ENCODE measurements at places on chromosomes 16 and 17. TPM values are rescaled to one million over a fixed set of nuclear protein-coding genes. Genes with fewer than 3 reads are reported as not detected.

DNA sequence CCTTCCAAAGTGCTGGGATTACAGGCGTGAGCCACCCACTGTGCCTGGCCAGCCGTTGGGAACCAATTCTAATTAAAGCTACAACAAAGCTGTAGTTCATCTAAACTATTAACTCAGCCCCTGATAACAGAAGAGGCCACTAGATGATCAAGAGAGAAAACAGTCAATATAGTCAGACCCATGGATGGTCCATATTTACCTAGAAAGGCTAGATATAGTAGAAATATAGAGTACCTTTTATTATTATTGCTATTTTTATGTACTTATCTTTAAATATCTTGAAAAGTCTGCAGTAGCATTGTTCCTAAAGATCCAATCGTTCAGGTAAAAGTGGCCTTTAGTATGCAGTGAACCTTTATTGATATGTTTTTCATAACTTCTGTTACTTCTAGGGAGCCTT, 43.2 kb downstream of the RNF213 start:
- no peak overlapping the region for H3K27ac ChIP-seq
- H3K27me3 ChIP-seq, result no peaks in the 10 kb centered on the region
- no peak overlapping the region for H3K4me3 ChIP-seq
- no peaks in the 10 kb centered on the region for H3K4me1 ChIP-seq
- peaks cover 92% of the 10 kb centered on the region for H3K36me3 ChIP-seq

DNA sequence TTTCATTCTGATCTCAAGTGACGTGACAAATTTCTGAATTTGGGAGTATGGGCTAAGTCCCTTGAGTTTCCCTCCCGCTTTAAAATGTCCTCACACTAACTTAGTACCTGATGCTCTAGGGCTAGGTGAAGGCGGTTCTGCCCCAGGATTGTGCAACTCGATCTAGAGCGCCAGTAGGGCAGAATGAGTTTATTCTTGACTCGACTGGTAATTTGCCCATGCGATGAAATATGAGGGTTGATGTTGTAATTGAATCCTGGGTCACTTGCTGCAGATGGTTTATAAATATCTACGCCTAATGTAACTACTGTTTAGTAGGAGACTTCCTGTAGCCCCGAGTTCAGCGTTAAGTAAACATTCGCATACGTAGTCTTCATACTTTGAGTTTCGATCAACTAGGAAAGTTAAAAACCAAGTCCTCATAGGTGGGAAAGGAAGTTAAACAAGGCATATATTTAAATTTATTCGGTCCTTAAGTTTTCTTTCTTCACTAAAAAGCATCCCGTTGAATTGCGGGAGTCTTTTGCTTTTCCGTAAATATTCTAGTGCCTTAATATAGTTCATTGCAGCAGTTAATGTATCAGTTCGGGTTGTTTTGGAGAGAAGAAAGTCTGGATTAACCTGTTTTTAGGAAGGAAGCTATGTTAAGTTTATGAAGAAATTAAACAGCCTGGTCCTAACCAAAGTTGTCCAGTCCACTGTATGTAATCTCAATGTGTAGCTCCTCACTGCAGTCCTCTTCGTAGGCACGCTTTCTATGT, 1.6 kb downstream of the CTCF start:
- no peak for DNase-seq
- peaks cover 68% of the 10 kb centered on the region for H3K4me1 ChIP-seq
- no peaks in the 10 kb centered on the region for H3K27me3 ChIP-seq
- H3K36me3 ChIP-seq, result peaks cover 7% of the 10 kb centered on the region
- H3K27ac ChIP-seq, result peak overlapping the region; percentile 94

GRCh38 chr17:33838281-33838680, 416.8 kb upstream of the CCL2 start:
- H3K4me3 ChIP-seq, result no peak overlapping the region
- peaks cover 14% of the 10 kb centered on the region for H3K27me3 ChIP-seq
- no peak for DNase-seq
- no peaks in the 10 kb centered on the region for H3K4me1 ChIP-seq

DNA sequence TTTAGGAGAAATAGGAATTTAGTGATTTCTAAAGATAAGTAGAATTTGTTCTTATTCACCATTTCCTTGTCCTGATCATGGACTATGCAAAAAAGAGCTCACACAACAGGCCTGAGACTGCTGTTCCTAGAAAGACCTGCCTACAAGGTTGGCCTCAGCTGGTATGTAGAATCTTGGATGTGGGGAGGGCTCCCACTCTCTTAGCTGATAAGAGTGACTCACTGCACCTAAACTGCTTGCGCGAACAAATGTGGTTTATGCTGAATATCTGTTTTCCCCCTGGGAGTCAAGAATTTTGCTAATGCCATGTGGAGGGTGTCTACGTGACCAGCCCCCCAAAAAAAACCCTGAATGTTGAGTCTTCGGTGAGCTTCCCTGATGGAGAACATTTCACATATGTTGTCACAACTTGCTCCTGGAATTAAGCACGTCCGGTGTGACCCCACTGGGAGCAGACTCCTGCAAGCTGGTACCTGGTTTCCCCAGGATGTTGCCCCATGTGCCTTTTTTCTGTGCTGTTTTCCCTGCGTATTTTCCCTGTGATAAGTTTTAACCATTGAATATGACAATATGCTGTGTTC, 68.8 kb upstream of the HSBP1 start:
- no peak overlapping the region for H3K27ac ChIP-seq
- no peaks in the 10 kb centered on the region for H3K36me3 ChIP-seq
- no peak for DNase-seq
- H3K4me3 ChIP-seq, result no peak overlapping the region

The RASL10B gene
- 0.31 TPM for total RNA-seq

DNA sequence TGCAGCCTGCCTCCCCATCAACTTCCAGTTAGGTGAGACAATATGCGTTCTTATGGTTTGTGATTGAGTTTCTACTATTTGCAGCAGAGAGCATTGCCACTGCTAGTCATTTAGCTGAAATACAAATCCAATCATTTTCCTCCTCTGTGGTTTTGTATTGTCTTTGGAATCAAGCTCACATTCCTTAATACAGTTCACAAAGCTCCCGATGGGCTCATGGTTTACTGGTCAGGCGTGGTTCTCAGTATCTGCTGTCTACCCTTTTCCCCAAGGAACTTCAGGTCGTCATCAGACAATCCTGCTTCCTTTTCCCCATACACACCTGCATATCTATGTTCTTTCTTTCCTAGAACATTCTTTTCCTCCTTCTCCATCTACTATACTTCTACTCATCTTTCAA, 69.6 kb upstream of the GAS7 start:
- no peaks in the 10 kb centered on the region for H3K27me3 ChIP-seq
- no peaks in the 10 kb centered on the region for H3K4me1 ChIP-seq
- H3K27ac ChIP-seq, result no peak overlapping the region
- no peak for DNase-seq
- no peaks in the 10 kb centered on the region for H3K36me3 ChIP-seq

The CCL4L2 gene
- total RNA-seq, result 18.7 TPM

DNA sequence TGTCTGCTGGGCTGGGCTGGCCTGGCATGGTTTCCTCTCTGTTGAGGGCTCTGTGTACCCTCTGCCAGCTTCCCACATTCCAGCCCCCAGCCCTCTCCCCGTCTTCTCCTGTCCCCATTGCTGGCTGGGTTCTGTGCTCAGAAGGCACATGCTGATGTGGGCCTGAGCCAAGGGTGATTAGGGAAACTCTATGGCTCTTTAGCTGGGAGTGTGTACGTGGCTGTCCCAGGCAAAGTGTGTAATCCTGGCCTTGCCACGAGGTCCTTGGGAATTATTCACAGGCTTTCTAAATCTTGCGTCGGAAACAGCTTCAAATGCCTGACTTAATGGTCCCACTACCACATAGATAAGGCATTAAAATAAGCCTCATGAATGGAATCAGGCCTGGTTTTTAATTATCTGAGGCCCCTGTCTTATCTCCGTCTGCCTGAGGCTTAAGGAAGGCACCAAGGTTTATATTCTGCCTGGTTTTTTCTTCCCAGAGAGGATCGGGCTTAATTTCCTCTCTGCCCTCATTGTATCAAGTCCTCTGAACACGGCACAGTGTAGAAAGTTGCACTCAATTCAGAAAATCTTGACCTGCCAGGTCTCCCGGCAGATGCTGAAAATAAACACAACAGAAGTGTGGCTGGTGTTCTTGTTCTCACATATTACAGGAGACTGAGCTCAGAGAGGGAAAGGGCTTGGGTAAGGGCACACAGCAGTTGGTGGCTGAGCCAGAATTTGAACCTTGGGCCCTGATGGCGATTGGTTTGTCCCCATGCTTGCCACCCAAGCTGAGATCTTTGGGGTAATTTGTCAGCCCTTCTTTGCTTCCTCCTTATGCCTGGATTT, 52.9 kb upstream of the LGALS9 start:
- peaks cover 13% of the 10 kb centered on the region for H3K4me1 ChIP-seq
- H3K27ac ChIP-seq, result no peak overlapping the region
- no peaks in the 10 kb centered on the region for H3K27me3 ChIP-seq
- peaks cover 12% of the 10 kb centered on the region for H3K36me3 ChIP-seq

- H3K4me1 ChIP-seq, result peaks cover 78% of the 10 kb centered on the region
- no peak for DNase-seq
- peaks cover 50% of the 10 kb centered on the region for H3K36me3 ChIP-seq
- H3K27me3 ChIP-seq, result no peaks in the 10 kb centered on the region
- H3K4me3 ChIP-seq, result no peak overlapping the region
Measured at GRCh38 chr17:40349477-40349894, 15.1 kb downstream of the GJD3 start.

The STH gene
- total RNA-seq, result not detected

- no peaks in the 10 kb centered on the region for H3K36me3 ChIP-seq
- H3K4me3 ChIP-seq, result no peak overlapping the region
- H3K27ac ChIP-seq, result no peak overlapping the region
- DNase-seq, result no peak
- H3K27me3 ChIP-seq, result peaks cover 35% of the 10 kb centered on the region
- H3K4me1 ChIP-seq, result peaks cover 4% of the 10 kb centered on the region
Measured at GRCh38 chr17:45949755-45950320, 49.2 kb upstream of the STH start.

DNA sequence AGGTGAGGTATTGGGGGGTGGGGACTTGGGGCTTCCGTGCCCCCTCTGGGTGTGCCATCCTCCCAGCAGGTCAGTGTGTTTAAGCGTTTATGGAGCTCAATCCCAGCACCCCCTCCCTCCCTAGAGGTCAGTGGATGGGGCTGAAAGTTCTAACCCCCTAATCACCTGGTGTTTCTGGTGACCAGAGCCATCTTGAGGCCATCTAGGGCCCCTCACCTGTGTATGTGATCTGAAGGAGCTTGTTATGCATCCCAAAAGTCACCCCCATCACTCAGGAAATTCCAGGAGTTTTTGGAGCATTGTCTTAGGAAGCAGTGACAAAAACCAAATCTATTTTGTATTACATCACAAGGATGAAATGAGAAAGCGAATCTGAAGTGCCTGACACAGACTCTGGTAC, 67.8 kb upstream of the NOL11 start:
- peaks cover 6% of the 10 kb centered on the region for H3K4me1 ChIP-seq
- H3K4me3 ChIP-seq, result no peak overlapping the region
- no peaks in the 10 kb centered on the region for H3K27me3 ChIP-seq
- H3K36me3 ChIP-seq, result peaks cover 2% of the 10 kb centered on the region
- no peak overlapping the region for H3K27ac ChIP-seq
- no peak for DNase-seq

The HES7 gene
- 0.49 TPM for total RNA-seq

The ZNF785 gene
- 20.0 TPM for total RNA-seq

DNA sequence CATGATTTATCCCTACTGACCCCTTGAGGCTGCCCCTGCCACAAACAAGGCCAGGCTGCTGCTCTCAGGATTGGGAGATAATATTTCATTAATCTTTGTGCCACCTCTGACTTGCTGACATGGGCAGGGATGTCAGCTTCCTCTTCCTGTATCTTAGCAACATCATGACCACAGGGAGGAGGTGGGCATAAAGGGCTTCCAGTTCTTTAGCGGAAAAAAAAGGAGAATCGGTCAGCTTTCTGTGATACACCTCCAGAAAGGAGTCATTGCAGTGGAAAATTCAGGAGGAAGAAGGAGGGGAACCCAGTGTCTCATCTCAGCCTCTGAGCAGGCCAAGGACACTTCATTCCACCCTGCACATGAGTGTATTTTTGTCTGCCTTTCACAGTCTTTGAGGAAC, 206.8 kb upstream of the SDK2 start:
- H3K4me1 ChIP-seq, result no peaks in the 10 kb centered on the region
- H3K27ac ChIP-seq, result no peak overlapping the region
- H3K36me3 ChIP-seq, result no peaks in the 10 kb centered on the region
- DNase-seq, result no peak
- H3K4me3 ChIP-seq, result no peak overlapping the region

DNA sequence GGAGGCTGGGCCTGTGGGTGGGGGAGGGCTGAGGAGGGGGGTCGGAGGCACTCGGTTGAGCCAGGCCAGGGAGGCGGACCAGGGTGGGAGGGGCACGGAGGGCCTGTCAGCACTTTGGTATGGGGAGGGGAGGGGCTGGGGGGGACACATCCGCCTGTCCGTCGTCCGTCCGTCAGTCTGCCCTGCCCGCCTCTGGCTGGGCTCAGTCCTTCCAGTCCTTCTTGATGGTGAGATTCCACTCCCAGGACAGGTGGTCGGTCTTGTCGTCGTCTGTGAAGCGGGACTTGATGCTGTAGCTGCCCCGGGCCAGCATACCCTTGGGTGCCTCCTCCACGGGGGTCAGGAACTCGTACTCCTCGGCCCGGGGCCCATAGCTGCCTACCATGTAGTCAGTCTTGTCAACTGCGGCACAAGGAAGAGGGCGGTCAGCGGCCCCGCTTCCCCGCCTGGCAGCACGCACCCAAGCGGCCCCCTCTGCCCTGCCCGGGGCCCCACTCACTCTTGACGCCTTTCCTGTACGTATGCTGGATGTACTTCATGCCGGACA, 2.4 kb downstream of the ARHGDIA start:
- no peak overlapping the region for H3K27ac ChIP-seq
- no peak overlapping the region for H3K4me3 ChIP-seq
- H3K4me1 ChIP-seq, result peaks cover 36% of the 10 kb centered on the region
- no peak for DNase-seq
- H3K27me3 ChIP-seq, result no peaks in the 10 kb centered on the region

- peaks cover 12% of the 10 kb centered on the region for H3K4me1 ChIP-seq
- no peak overlapping the region for H3K27ac ChIP-seq
- H3K4me3 ChIP-seq, result no peak overlapping the region
- H3K36me3 ChIP-seq, result no peaks in the 10 kb centered on the region
Measured at GRCh38 chr17:27327397-27327796, 33.5 kb downstream of the WSB1 start.

- no peak overlapping the region for H3K4me3 ChIP-seq
- no peak overlapping the region for H3K27ac ChIP-seq
- peaks cover 9% of the 10 kb centered on the region for H3K4me1 ChIP-seq
- no peak for DNase-seq
Measured at GRCh38 chr17:50277357-50277754, 3.1 kb downstream of the TMEM92 start.

- H3K4me1 ChIP-seq, result peaks cover 17% of the 10 kb centered on the region
- H3K36me3 ChIP-seq, result no peaks in the 10 kb centered on the region
- H3K27me3 ChIP-seq, result no peaks in the 10 kb centered on the region
- no peak for DNase-seq
- no peak overlapping the region for H3K27ac ChIP-seq
Measured at GRCh38 chr17:48478224-48479013, 48.4 kb upstream of the SKAP1 start.

All from activated B cell treated with CpG ODN at 0.5 μM for 24 hours (primary cell).